Right forelimb (tissue), 1 donor: ENCODE measurements at places on chromosomes 4 and X.
A peak's percentile ranks its signal among the peaks of the same experiment; 100 is the strongest.

DNA sequence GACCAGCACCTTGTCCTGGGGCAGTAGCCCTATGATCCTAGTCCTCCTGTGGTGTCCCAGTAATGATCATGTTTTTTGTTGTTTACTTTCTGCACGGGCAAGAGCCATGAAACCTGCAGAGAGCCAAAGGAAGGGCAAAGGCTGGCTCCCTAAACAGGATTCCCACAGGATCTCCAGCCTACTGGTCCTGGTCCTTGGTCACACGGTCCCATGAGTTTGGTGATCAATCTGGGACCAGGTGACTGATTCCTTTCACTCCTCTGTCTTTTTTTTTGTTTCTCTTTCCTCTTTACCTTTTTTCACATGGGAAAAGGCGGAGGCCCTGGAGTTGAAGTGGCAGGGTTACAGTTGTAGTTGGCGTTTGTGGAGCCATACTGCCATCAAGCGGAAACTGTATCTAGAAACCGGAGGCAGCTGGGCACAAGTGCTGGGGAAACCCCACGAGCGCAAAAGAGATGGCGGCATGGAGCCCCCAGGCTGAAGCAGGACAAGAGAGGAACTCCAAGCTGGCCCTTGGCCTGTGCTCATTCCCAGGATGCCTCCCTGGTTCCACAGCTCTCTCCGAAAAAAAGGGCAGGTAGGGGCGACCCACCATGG lies 34.6 kb downstream of the NBDY start:
- DNase-seq = no peak

DNA sequence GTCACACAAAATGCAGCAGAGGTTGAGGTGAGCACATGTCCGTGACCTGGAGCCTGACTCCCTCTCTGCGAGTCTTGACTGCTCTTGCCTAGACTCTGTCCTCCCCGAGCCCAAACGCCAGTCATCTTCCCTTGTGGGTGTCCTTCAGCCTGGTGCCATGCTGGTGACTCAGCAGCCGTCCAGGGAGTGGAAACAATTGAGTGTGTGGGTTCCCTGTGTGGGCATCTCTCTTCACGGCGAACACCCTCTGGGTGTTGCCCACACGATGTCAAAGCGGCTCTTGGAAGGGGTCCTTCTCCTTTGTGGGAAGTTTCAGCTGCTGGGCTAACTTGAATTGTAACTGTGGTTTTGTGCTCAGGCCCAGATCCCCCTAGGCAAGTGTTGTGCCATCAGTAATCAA lies 17.5 kb upstream of the MSANTD1 start:
- DNase-seq = no peak

- no peak for DNase-seq
Observed at GRCh38 chr4:153520801-153521329, 54.7 kb downstream of the TMEM131L start.

- DNase-seq = no peak
Observed at GRCh38 chr4:151099976-151100417, 569 bp downstream of the RPS3A start.

DNA sequence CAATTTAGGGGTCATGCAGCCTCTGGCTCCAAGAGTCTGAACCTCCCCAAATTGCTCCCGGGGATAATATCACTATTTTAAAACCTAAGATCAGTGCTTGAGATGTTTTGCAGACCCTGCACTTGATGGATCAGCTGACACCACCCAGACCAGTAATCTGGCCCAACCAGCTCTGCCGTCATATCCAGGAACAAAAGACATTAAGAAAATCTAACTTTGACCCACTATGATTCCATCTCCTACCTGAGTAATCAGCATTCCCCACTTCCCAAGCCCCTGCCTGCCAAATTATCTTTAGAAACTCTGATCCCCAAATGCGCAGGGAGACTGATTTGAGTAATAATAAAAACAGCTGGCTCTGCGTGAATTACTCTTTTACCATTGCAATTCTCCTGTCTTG lies 34.4 kb upstream of the CCNG2 start:
- no peak for DNase-seq

DNA sequence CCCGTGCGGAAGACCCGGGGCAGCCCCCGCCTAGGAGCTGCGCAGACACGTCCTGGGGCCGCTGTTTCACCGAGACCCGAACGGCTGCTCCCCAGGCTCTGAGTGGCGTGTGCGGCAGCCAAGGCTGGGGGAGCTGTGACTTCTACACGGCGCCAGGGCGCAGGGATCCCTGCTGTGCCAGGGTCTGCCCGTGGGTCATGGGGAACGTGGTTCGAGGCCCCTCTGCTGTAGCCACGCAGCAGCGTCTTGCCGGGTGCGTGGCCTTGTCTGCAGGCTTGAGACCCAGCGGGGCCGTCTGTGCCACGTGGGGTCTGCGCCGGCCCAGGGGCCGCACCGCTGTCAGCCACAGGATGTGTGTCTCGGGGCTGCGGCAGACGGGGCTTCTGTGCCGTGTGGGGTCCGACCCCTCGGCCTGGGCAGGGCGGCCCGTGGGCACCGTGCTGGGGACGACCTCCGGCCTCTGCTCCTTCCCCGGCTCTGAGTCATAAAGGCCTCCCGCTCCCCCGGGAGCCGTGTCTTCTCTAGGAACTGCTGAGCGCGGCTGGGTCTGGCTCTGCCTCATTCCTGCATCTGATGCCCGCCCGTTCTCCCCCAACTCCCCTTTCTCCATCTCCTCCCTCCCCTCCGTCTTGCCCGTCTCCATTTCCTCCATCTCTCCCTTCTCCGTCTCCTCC lies 12.7 kb upstream of the GTPBP6 start:
- peak; percentile 60 for DNase-seq

DNA sequence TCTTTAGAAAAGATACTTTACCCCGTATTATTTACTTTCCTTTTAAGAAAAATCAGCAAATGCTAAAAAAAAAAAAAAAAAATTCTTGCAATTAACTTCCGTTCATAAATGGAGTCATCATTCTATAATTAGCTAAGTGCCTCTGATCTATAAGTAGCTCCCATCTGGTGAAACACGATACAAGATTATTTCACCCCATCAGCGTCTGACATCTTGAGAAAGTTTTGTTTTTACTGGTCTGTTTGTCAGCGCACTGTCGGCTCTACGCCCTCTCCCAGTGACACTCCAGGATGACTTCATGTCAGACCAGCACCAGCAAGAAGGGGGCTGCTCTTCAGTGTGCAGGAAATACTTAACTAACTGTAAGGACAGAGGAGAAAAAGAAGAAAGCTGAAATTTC lies 108.3 kb downstream of the AFAP1 start:
- peak; percentile 40 for DNase-seq

- DNase-seq = no peak
Observed at GRCh38 chrX:147832707-147833348, 78.9 kb upstream of the FMR1 start.

GRCh38 chr4:1641671-1642070 lies 42.4 kb downstream of the FAM53A start:
- no peak for DNase-seq
